CD4-positive, alpha-beta T cell treated with Interleukin-4 for 4 hours (primary cell): ENCODE measurements at places on chromosomes 16 and 17.

DNA sequence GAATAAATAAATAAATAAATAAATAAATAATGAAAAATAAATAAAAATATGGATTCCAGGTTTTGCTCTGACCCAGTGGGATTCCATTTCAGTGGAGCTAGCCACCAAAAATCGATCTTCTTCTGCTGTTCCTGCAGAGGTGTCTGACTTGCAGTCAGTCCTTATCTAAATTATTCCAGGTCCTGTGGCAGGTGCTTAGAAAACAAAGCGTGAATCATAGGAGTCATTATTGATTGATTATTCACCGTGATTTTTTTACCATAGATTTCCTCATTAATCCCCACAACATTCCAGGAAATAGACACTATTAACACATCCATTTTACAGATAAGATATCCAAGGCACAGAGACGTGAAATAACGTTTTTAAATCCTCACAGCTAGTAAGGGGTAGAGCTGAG lies 31.5 kb upstream of the ABR start:
- DNase-seq: no peak

- no peak for DNase-seq
These were observed 13.3 kb upstream of the KREMEN2 start for GRCh38 chr16:2950773-2951172.

DNA sequence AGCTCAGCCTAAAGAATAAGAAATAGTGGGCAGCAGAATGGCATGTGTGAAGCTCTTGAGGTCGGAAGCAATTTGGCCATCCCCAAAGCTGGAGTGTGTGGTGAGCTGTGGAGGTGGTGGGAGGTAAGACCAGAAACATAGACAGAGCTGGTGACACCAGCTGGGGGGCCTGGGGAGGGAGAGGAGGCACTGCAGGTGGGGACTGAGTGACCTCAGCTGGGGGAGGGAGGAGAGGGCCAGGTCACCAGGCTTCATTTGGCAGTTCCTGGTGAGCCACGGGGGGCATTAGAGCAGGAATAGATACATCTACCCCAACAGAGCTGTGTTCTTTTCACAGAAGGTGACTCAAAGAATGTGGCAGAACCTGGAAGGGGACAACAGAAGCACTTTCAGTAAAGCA lies 31.9 kb downstream of the WFDC1 start:
- DNase-seq: no peak

DNA sequence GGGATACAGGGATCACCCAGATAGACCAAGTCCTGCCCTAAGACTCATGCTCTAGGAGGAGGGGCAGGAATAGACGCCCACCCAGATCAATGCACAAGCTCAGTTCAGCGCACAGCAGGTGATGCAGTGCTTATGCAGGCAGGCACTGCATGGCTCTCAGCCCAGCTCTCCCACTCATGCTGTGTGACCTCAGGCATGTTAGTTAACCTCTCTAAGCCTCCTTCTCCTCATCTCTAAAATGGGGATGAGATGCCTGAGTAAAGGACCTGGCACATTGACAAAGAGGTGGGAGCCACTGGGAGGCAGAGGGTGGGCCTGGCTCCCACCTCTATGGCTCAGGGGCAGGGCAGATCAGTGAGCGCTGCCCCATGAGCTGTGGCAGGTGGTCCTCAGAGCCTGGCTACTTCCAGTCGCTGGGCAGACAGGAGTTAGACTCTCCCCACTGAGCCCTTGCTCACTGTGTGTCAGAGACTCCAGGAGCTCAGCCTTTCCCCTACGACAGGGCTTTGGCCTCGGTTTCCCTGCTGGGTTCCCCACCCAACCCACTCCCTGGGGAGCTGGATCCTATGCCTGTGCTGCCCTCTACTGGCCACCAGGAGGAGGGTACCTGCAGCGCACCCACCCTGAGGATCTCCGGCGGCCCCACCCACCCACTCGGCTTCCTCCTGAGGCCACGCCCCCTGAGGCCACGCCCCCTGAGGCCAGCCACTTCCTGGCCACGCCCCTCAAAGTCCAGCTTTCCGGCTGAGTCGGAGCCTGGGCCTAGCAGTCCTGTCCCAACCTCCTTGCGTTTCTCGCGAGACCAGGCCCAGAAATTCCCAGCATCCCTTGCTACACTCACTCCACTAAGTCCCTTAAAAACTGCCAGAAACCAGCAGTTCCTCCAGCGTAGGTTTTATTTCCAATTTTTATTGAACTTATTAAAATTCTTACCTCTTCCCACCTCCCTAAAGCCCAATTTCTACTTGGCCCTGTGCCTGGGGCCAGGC lies 196.1 kb downstream of the GSG1L start:
- DNase-seq: peak; percentile 19

DNA sequence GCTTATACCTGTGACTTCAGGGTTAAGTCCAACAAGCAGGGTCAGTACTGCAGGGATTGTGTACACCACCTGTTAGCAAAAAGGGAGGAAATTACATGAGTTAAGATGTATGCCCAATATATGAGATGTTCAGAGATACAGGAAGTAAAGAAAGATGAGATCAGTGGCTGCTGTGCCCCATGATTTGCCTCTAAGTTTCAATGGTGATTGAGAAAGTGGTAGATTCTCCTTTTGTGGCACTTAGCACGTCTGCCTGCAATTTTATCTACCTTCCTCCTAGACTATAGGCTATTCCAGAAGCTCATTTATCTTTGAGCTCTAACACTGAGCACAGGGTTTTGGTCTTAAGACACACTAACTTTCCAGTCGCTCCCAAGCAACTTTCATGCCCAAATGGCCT lies 3.6 kb downstream of the TMEM220 start:
- no peak for DNase-seq
